ENCODE measurements at places on chromosomes 1 and 21. TPM values are rescaled to one million over a fixed set of nuclear protein-coding genes. Genes with fewer than 3 reads are reported as not detected.

DNA sequence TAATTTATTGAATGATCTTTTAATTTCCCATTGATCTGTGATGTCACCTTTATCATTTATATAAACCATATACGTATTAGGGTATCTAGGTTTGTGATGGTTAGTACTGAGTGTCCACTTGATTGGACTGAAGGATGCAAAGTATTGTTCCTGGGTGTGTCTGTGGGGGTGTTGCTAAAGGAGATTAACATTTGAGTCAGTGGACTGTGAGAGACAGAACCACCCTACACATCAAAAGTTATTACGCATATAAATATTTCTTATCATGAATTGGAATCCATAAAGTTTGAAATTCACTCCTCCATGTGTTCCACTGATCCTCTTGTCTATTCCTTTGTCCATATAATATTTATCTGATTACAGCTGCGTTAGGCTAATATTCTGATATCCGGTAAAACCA is 100.5 kb downstream of the PIGK start:
- no peaks in the 10 kb centered on the region for H3K27me3 ChIP-seq
- H3K36me3 ChIP-seq: no peaks in the 10 kb centered on the region
- no peak for DNase-seq
- no peak overlapping the region for H3K4me3 ChIP-seq

- H3K4me3 ChIP-seq: no peak overlapping the region
- H3K27me3 ChIP-seq: no peaks in the 10 kb centered on the region
- no peaks in the 10 kb centered on the region for H3K4me1 ChIP-seq
- no peaks in the 10 kb centered on the region for H3K36me3 ChIP-seq
- no peak for DNase-seq
- H3K27ac ChIP-seq: no peak overlapping the region
Observed at GRCh38 chr1:44318097-44319088, 36.7 kb downstream of the ERI3 start.

DNA sequence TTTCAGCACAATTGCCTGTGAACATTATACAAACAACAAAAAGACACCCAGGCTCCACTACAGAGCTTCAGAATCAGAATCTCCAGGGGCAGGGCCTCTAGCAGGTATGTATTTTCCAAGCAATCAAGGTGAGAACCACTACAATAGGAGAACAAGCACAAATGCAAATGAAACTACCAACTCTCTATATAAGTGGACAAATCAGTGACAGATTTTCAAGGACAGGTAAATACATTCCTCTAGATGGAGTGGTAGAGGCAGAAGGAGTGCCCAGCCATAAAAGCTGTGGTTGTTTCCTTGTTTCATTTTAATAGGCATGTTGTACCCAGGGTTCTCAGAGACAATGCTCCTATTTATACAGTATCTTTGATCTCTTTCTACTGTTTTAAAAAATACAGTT is 20.1 kb upstream of the CCDC17 start:
- DNase-seq: no peak
- H3K4me3 ChIP-seq: no peak overlapping the region
- no peaks in the 10 kb centered on the region for H3K4me1 ChIP-seq
- no peaks in the 10 kb centered on the region for H3K36me3 ChIP-seq
- no peaks in the 10 kb centered on the region for H3K27me3 ChIP-seq
- peak overlapping the region; percentile 75 for H3K27ac ChIP-seq

- DNase-seq: no peak
- no peaks in the 10 kb centered on the region for H3K4me1 ChIP-seq
- no peaks in the 10 kb centered on the region for H3K27me3 ChIP-seq
- H3K27ac ChIP-seq: no peak overlapping the region
- H3K36me3 ChIP-seq: no peaks in the 10 kb centered on the region
Observed at GRCh38 chr1:24939040-24939674, 9.1 kb upstream of the RUNX3 start.

- H3K27me3 ChIP-seq: no peaks in the 10 kb centered on the region
- no peak for DNase-seq
Observed at GRCh38 chr1:71019233-71019969, 28.2 kb downstream of the PTGER3 start.

DNA sequence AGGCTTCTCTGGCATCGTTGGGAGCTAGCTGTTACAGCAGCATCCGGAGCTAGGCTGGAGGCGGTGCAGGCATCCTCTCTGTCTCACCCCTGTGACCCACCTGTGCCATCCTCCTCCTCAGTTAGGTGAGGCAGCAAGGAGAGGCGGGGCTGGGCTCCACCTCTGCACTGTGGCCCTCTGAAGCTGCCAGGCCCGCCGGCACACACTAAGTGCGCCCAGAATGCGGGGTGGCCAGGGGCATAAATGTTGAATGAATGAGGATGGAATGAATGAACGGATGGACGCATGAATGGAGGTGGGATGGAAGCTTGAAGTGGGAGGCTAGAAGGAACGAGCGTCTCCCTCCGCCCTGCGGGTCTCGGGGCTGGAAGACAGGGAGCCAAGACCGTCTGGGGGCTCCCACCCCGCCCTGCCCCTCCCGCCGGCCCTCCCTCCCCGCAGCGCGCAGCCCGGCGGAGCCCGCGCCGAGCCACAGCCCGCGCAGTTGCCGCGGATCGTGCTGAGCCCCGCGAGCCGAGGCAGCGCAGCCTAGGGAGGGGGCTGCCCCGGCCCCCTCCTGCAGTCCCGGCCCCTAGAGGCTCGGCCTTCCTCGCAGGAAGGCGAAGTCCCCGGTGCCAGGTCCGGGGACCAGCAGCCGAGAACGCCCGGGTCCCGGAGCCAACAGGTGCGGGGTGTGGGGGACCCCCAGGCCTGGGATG is at the start of gene HCRTR1:
HCRTR1 (plus strand) TSS at position 472 of the 698 bp plus-strand sequence. CDS start 1,504 bp downstream, outside the sequence.
- no peaks in the 10 kb centered on the region for H3K36me3 ChIP-seq
- H3K27me3 ChIP-seq: peaks cover 19% of the 10 kb centered on the region
- peak within 1 kb of the TSS; percentile 57 for H3K4me3 ChIP-seq
- H3K4me1 ChIP-seq: no peaks in the 10 kb centered on the region
- H3K27ac ChIP-seq: no peak within 1 kb of the TSS

DNA sequence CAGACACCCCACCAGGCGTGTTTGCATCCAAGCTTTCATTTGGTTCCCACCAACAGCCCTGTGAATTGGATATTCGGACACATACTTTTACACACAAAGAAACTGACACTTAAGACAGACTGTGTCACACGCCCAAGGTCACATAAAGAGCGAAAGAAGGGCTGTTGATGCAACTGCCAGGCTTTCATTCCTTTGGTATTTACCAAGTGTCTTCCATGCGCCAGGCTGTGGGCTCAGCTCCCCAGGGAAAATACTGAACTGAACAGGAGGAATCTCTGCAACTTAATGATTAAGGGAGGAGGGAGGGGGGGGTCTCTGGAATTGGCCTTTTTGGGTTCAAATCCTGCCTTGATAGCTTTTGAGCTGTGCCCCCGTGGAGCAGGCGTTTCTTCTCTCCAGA is 122.8 kb downstream of the ACTL8 start:
- DNase-seq: no peak
- no peaks in the 10 kb centered on the region for H3K4me1 ChIP-seq
- no peaks in the 10 kb centered on the region for H3K27me3 ChIP-seq
- H3K36me3 ChIP-seq: no peaks in the 10 kb centered on the region
- no peak overlapping the region for H3K4me3 ChIP-seq

- no peaks in the 10 kb centered on the region for H3K27me3 ChIP-seq
- no peak overlapping the region for H3K27ac ChIP-seq
- DNase-seq: no peak
- no peak overlapping the region for H3K4me3 ChIP-seq
- H3K4me1 ChIP-seq: no peaks in the 10 kb centered on the region
Observed at GRCh38 chr1:200886594-200886993, 8.1 kb upstream of the INAVA start.

DNA sequence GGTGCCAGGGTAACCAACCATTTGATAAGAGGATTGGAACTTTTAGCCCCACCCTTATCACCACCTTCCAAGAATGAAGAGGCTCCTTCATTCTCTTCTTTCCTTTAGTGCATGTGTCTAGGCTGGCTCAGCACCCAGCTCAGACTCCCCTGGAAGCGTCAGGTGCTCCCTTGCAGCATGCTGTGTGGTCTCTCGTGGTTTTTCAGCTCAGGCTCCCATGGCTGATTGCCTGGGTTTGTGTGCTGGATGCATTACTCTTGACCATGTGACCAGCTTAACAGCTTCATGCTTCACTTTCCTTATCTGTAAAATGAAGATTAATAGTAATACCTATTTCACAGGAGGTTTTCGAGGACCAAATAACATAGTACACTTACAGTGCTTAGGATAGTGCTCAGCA is 198.4 kb downstream of the HHAT start:
- no peaks in the 10 kb centered on the region for H3K27me3 ChIP-seq
- no peak overlapping the region for H3K27ac ChIP-seq
- DNase-seq: no peak
- H3K4me1 ChIP-seq: no peaks in the 10 kb centered on the region

GRCh38 chr21:29534448-29534847 is 235.7 kb downstream of the BACH1 start:
- no peaks in the 10 kb centered on the region for H3K27me3 ChIP-seq
- no peak overlapping the region for H3K4me3 ChIP-seq
- no peak for DNase-seq

GRCh38 chr1:117188170-117188815 is 22.4 kb downstream of the VTCN1 start:
- no peaks in the 10 kb centered on the region for H3K4me1 ChIP-seq
- H3K27ac ChIP-seq: no peak overlapping the region
- no peak for DNase-seq
- H3K36me3 ChIP-seq: no peaks in the 10 kb centered on the region
- no peak overlapping the region for H3K4me3 ChIP-seq
- no peaks in the 10 kb centered on the region for H3K27me3 ChIP-seq

GRCh38 chr21:36630485-36631206 is 68.3 kb upstream of the SIM2 start:
- H3K27ac ChIP-seq: no peak overlapping the region
- no peak overlapping the region for H3K4me3 ChIP-seq
- H3K4me1 ChIP-seq: no peaks in the 10 kb centered on the region
- no peaks in the 10 kb centered on the region for H3K36me3 ChIP-seq

DNA sequence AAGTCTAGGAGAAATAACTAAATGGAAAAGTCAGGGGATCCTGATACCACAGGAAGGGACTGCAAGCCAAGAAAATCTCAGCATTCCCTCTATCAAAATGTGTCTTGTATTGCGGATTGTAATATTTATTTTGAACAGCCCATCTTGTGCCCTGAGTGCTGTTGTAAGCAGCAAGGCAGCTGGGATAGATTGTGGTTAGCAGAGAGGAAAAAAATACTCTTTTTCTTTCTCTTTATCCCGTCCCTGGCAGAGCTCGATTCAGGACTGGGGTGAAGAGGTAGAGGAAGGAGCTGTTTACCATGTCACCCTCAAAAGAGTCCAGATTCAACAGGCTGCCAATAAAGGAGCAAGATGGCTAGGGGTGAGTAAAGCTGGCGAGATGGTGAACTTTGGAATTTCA is 1.2 kb downstream of the RGL1 start:
- no peaks in the 10 kb centered on the region for H3K4me1 ChIP-seq
- DNase-seq: no peak
- no peaks in the 10 kb centered on the region for H3K36me3 ChIP-seq
- peak overlapping the region; percentile 84 for H3K4me3 ChIP-seq
- H3K27ac ChIP-seq: peak overlapping the region; percentile 93

Gene IVL
- total RNA-seq: not detected

Gene TMPRSS2
- total RNA-seq: 32.1 TPM

DNA sequence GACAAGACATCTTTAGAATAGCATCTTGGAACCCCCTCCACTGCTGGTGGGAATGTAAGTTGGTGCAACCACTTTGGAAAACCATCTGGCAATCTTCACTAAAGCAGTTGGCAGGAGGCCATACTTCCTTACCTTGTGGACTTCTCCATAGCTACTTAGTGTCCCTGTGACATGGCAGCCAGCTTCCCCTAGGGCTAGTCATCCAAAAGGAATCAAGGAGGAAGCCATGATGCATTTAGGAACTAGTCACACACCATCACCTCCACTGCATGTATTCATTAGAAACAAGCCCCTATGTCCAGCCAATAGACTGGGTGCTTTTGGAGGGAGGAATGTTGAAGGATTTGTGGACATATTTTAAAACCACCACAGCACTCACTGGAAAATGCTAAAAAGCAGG is 19.9 kb downstream of the MX2 start:
- H3K27ac ChIP-seq: no peak overlapping the region
- H3K27me3 ChIP-seq: no peaks in the 10 kb centered on the region
- H3K4me1 ChIP-seq: no peaks in the 10 kb centered on the region
- no peaks in the 10 kb centered on the region for H3K36me3 ChIP-seq
- DNase-seq: no peak

DNA sequence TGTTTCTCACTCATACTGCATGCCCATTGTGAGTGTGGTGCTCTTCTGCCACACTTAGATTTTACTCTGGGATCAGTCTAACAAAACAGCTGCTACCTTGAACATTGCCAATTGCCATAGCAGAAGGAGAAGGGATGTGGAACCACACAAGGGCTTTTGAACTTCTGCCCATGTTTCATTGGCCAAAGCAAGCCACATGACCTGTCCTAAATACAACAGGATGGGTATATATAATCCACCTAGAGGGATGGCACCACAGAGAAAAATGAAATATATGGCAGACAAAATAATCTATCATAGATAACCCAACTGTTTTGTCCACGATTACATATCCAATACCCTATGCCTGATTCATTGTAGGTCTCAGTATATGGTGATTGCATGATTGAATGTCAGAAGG is 26.3 kb downstream of the PDE4B start:
- DNase-seq: no peak
- no peak overlapping the region for H3K4me3 ChIP-seq
- no peaks in the 10 kb centered on the region for H3K27me3 ChIP-seq
- no peaks in the 10 kb centered on the region for H3K36me3 ChIP-seq
- H3K4me1 ChIP-seq: no peaks in the 10 kb centered on the region

GRCh38 chr1:200530623-200531261 is 89.8 kb downstream of the KIF14 start:
- no peaks in the 10 kb centered on the region for H3K4me1 ChIP-seq
- no peak overlapping the region for H3K27ac ChIP-seq
- no peak overlapping the region for H3K4me3 ChIP-seq
- H3K36me3 ChIP-seq: no peaks in the 10 kb centered on the region

- H3K4me1 ChIP-seq: no peaks in the 10 kb centered on the region
- peak; percentile 27 for DNase-seq
- no peak overlapping the region for H3K27ac ChIP-seq
- no peaks in the 10 kb centered on the region for H3K36me3 ChIP-seq
- H3K27me3 ChIP-seq: no peaks in the 10 kb centered on the region
Observed at GRCh38 chr21:42592156-42592820, 61.1 kb upstream of the PDE9A start.

DNA sequence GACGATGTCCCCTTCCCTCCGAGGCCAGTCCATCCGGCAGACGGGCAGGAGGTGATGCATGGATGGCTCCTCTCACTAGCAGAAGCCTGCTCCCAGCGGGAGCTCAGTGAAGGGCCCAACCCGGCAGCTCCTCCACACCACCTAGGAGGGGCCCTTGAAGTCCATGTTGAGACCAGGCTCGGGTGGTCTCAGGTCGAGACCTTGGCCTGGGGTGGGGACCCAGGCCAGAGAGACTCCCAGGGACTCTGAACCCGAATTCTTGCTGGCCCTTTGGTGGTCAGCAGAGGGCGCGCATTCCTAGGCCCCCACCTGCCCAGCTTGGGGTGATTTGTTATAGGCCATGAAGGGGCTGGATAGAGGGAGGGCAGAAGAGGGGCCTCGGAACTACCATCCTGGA is 642 bp upstream of the NT5C1A start:
- H3K36me3 ChIP-seq: no peaks in the 10 kb centered on the region
- DNase-seq: no peak
- no peak overlapping the region for H3K27ac ChIP-seq
- H3K4me1 ChIP-seq: peaks cover 4% of the 10 kb centered on the region
- H3K27me3 ChIP-seq: no peaks in the 10 kb centered on the region

Data from breast epithelium (tissue), 4 donors.